Fibroblast of pulmonary artery (primary cell): ENCODE measurements at places on chromosomes 12 and 14.

DNA sequence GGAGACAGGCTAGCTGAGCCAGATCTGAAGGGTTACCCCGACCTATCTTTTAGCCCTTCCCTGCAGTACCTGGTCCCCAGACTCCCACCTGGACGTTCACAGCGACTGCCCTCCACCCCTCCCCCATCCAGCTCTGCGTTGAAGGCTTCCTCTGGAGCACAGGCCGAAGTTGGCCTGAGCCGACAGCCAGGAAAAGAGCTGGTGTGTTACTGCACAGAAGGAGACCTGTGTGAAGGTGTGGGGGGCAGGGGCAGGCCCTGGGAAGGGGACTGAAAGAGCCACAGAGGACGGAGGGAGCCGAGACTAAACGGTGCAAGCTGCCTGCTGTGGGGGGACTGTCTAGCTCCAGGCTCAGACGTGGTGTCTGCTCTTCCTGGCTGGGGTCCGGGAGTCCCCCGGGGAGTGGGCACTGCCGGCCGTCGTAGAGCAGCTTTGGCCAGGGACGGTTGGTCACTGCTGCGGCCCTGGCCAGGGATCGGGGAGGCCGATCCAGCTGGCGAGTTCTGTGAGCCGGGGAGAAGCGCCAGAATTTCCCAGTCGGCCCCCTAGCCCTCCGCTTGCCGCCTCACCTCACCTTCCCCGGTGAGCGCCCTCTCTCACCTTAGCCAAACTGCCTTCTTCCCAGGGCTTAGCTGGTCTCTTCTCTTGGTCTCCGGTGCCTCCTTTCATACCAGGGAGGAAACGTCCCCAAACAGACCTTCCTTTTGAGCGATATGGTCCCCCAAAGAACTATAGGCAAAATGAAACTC, 899 bp upstream of the COL2A1 start:
- no peak for DNase-seq

GRCh38 chr12:111353603-111354295, 15.1 kb downstream of the PHETA1 start:
- DNase-seq: no peak

GRCh38 chr12:78455991-78456390, 408.6 kb upstream of the SYT1 start:
- DNase-seq: no peak

DNA sequence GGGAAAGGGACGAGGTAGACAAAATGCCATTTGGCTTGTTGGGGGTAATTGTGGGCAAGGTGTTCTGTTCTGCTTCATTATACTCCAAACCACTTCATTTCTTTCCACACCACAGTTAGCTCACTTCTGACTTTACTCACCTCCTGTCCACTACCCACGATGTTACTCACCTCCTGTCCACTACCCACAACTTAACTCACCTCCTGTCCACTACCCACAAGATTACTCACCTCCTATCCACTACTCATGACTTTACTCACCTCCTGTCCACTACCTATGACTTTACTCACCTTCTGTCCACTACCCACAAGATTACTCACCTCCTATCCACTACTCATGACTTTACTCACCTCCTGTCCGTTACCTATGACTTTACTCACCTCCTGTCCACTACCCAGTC, 10.1 kb upstream of the TWF1 start:
- no peak for DNase-seq

DNA sequence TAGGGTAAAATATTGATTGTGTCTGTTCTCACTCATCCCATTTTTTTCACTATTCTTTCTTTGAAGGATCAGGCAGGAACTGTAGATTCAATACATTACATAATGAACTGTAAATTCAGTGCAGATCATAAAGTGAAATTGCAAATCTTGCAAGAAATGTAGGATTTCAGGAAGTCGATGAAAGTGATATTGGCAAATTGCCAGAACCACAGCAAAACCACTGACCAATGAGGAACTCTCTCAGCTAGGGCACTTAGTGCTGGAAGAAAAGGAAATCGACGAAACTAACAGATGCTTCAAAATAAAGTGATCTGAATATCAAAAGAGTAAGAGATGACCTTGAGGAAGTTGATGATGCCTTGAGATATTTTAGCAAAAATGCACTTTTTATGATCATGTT, 157.6 kb downstream of the AACS start:
- no peak for DNase-seq

DNA sequence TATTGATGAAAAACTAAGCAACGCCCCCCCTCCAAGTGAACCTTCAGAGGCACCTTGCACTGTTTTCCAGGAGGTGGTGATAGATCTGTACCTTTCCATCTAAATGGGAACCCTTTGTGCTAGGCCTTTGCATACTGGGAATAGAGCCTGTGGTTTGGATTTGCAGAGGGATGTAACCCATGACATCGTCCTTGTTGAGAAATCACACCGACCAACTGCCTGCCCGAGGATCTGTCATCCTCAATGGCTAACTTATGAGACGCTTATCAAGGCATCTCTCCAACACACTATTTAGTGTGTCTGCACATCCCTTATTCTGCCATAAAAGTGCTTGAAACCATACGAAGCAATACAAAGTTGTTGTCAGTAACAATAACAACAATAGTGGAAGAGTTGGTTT, 22.9 kb downstream of the NTN4 start:
- DNase-seq: no peak

GRCh38 chr14:104967386-104968152, 10.6 kb downstream of the AHNAK2 start:
- peak; percentile 40 for DNase-seq

- DNase-seq: no peak
These were observed 5.8 kb downstream of the HNRNPA1 start for GRCh38 chr12:54286042-54287030.

GRCh38 chr14:85565862-85566296, 35.9 kb downstream of the FLRT2 start:
- peak; percentile 75 for DNase-seq

DNA sequence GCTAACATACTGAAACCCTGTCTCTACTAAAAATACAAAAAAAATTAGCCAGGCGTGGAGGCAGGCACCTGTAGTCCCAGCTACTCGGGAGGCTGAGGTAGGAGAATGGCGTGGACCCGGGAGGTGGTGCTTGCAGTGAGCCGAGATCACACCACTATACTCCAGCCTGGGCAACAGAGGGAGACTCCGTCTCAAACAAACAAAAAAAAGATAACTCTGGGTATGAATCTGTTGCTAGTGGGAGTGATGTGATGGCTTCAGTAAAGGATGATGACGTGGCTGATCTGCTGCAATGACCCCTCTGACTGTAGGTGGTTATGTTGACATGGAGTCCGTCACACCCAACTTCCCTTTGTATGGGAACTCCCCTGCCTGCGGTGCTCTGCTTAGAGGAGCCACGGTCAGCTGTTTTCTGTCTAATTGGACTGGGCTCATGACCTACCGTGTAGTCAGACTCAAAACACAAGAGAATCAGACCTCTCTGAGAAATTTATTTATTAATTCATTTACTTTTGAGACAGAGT, 59.1 kb upstream of the MED13L start:
- DNase-seq: peak; percentile 54

DNA sequence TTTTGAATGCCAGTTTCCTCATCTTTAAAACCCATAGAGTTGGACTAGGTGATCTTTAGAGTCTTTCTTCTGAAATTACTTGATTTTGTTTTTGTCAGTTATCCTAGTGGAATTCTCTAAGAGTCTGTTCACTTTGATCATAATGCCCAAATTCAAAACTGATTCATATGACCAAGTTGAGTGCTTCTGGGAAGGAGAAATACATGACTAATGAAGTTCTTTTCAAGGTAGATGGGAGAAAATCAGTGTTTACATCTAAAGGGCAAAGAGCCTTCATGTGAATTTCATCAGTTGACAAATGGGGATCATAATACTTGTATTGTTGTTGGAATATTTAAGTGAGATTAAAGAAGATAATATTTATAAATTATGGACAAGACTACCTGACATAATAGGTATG, 53.2 kb downstream of the ERC1 start:
- DNase-seq: no peak

- no peak for DNase-seq
These were observed 1665.8 kb upstream of the FLRT2 start for GRCh38 chr14:83864106-83864505.
